ENCODE measurements at places on chromosomes 16 and 17.

- no peak for DNase-seq
Observed at GRCh38 chr17:41396996-41397660, at the start of gene KRT31. Gene KRT31 (minus strand): TSS chr17:41397608. CDS start chr17:41397539, 69 bp downstream.

DNA sequence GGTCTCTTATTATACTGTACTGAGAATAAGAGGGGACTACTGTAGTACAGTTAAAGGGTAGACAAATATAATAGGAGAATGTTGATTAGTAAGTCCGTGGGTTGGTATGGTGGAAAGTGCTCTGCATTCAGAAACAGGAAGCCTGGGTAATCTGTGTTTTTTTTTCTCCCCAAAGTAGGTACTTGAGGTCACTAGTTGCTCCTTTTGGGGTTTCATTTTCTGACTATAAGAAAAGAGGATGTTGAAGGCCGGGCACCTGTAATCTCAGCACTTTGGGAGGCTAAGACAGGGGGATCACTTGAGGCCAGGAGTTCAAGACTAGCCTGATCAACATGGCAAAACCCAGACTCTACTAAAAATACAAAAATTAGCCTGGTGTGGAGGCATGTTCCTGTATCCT lies 42.0 kb upstream of the MMD start:
- DNase-seq: no peak

GRCh38 chr16:15443753-15444152 lies 9.4 kb downstream of the BMERB1 start:
- DNase-seq: no peak

GRCh38 chr17:82215972-82216300 lies 3.3 kb upstream of the CCDC57 start:
- no peak for DNase-seq

GRCh38 chr17:61221597-61222471 lies 177.8 kb upstream of the TBX2 start:
- no peak for DNase-seq

DNA sequence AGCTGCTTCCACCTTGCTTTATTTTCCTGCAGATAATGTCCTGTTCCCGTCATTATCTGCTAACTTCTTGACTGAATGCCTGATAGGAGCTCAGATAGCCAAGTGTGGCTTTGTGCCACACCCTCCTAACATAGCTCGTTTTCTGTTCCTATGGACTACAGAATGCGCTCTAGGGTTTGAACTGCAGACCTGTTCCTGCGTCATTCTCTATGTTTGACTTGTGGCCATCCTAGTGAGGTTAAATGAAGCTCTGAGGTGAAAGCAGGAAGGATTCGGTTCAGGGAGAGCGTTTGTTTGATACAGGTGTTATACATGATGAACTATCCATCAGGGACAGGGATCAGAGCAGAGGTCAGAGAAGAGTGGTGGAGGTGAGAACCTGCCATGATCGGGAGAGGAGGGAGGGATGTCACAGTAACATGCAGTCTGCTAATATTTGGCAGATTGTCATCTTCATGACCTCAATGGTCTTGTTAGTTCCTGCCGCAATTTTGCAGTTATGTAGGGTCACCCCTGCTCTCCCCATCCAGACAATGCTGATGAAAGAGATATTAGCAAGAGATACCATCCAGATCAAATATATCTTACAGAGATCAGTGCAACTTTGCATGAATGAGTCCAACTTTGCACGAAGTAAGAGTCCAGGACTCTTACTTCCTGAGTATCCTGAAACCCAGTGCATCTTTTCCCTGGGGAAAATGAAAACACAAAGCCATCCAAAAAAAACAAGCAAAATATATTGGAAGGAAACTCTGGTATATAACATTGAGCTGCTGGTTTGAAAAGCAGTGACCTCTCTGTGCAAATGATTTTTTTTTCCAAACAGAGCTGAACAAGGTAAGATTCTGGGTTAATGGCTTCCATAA lies 32.8 kb downstream of the MPHOSPH6 start:
- DNase-seq: no peak

GRCh38 chr16:79437764-79438751 lies 162.5 kb downstream of the MAF start:
- no peak for DNase-seq

DNA sequence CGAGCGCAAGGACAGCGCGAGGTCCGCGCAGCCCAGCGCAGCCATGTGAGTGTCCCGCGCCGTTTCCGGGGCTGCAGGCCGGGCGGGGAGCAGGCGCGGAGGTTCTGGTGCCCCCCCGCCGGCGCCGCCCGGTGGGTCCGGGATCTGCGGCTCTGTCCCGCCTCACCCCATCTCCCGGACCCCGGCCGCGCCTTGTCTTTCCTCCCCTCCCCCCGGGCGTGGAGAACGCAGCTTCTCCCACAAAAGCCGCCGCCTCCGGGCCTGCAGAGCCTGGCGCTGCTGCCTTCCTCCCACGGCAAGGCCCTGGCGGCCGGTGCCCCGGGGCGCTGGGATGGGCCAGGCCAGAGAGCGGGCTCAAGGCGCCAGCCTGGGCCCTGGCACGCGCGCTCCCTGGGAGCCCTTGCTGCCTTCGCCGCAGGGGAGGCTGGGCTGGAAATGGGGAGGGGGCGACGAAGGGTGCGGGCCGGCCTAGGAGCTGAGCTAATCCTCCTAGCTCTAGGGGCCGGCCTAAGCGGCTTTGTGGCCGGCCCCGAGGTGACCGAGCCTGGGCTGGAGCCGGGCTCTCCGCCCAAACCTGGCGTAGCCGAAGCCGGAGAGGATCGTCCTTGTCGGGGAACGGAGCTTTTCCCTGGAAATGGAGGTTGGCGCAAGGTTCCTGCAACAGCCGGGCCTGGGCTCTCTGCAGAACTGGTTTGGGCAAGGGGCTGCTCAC lies 397 bp downstream of the RIPOR1 start:
- no peak for DNase-seq

DNA sequence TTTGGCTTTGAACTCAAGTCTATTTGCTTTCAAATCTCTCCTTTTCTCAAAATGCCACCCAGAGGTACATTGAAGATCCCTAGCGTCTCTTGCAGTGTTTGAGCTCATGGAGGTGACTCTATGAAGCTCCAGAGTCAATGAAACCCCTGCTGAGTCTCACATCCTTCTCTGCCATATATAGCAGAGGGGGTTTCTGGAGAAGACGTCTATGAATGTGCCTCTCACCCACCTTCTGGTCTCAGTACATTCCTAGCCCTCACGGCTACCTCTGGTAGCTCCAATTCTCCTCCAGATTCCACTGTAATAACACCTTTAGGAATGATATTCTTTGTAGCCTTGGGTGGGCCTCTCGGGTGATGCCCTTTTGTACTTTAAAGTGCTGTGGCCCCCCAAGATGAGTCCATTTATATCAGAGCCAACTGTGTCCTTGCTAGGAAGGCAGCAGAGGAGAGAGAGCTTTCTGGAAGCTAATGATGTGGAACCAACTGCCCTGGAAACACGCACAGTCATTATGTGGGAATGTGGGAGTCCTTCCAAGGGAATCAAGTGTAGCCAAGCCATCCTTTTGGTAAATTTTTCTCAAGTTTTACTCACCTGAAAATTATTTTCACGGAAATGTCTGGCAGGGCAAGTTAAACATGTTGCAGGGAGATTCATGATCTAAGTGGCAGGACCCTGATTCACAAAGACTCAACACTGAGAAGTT lies 123.4 kb downstream of the ASIC2 start:
- DNase-seq: no peak

- peak; percentile 47 for DNase-seq
Observed at GRCh38 chr16:56848029-56848936, 16.7 kb upstream of the SLC12A3 start.

DNA sequence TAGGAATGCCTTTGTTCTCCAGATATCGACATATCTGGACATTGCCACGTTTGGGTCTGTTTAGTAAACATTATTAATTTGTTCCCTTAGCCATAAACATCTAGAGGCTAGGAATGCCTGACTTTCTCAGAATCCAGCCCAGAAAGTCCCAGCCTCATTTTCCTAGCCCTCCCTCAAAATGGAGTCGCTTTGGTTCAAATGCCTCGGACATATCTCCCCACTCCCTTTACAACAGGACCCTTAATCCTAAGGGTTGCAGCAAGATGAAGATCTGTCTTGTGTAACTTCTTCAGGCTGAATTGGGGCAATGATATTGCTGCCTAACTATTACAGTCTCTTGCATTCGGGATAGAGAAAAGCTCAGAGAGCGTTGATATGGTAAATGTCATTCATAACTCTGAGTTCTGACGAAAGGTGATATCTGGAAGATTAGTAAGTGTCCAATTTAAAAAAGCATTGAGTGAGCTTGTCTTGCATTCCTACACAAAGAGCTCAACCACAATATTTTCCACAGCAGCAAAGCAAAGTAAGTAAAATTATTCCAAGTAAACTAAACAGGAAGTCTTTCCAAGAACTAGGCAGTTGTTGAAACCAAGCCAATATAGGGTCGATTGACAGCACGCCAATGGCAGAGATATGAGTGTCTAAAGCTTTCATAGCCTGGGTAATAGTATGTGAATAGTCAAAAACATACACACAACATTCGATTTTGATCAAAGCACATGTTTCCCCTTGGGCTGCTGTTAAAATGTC lies 46.0 kb upstream of the ARL4D start:
- no peak for DNase-seq
